ENCODE measurements at places on chromosomes 1 and 21.

DNA sequence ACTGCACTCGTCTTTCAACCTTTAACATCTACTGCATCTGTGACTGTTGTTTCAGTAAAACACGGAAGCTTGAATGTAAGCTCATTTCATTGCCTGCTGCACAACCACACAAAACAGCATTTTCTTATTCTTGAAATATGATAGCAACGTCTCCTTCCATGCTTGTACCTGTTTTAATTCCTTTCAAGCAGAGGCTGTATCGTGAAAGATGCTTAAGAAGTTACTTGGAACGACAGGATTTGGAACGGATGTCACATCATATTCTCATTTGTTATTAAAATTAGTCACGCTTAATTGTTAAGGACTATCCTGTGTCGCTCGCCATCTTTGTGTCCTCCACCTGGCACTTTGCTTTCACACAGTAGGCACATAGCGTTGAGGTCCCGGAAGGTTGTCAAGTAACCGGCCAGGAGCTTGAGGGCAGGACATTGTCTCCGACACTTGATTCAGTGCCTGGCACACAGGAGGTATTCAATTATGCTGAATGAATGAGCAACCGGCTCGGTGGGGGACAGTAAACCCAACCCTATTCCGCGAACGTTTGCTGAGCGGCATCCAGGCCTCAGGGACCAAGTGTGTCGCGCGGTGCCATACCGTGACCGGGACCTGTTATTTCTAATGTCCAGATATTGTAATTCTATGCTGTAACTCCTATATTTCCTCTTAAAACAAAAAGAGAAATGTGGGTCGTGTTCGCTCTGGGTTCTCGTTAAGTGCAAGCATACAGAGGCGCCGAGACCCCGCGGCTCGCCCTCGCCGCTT is 499 bp upstream of the SH3GLB1 start:
- no peak for DNase-seq

- no peak for DNase-seq
Measured at GRCh38 chr21:28193189-28193588, 799.5 kb downstream of the LTN1 start.

DNA sequence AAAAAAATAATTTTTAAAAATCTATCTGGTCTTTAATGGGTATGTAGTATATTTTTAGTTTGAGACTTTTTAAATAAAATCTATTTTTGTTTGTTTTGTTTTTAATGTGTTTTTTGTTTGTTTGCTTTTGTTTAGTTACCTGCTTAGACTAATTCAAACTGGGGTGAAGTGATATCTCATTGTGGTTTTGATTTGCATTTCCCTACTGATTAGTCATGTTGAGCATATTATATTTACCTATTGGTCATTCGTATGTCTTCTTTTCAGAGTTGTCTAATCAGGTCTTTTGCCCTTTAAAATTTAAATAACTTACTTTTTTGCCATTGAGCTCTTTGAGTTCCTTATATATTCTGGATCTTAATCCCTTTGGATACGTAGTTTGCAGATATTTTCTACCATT is 20.3 kb downstream of the CD1B start:
- DNase-seq, result no peak

- no peak for DNase-seq
Measured at GRCh38 chr1:163141556-163141955, 61.2 kb downstream of the RGS5 start.

DNA sequence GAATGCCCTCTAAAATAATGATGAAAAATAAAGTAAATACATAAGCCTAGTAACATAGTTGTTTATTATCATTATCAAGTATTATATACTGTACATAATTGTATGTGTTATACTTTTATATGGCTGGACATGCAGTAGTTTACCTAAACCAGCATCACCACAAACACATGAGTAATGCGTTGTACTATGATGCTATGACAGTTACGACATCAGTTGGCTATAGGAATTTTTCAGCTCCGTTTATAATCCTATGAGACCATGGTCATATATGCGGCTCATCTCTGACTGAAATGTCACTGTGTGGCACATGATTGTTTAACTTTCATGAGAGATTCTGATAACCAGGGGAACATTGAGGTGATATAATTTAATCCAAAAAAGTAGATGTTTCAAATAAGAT is 352.1 kb downstream of the ST6GALNAC3 start:
- no peak for DNase-seq

- DNase-seq, result no peak
Measured at GRCh38 chr21:43972850-43973633, 39.1 kb upstream of the TRAPPC10 start.

- no peak for DNase-seq
Measured at GRCh38 chr1:18962121-18962721, 5.7 kb upstream of the IFFO2 start.

GRCh38 chr1:29964718-29965533 is 728.6 kb downstream of the PTPRU start:
- no peak for DNase-seq

GRCh38 chr1:31836638-31837037 is 20.8 kb upstream of the SPOCD1 start:
- DNase-seq, result no peak

DNA sequence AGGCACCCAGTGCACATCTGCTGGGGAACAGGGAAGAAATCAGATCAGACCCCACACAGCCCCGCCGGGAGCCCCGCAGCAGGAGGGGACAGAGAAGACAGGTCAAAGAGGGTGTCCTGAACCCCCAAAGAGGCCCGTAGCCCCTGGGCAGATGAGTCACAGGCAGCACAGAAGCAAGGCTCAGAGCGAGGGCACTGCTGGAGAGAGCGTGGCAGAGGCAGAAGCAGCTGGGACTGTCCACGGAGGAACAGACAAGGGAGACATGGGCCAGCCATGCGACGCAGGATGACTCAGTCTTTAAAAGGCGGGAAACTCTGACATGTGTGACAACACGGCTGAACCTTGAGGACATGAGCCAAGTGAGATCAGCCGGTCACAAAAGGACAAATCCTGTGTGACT is 14.5 kb upstream of the PRDM16 start:
- no peak for DNase-seq

GRCh38 chr1:15523104-15524020 is 653 bp downstream of the CASP9 start:
- DNase-seq, result no peak

DNA sequence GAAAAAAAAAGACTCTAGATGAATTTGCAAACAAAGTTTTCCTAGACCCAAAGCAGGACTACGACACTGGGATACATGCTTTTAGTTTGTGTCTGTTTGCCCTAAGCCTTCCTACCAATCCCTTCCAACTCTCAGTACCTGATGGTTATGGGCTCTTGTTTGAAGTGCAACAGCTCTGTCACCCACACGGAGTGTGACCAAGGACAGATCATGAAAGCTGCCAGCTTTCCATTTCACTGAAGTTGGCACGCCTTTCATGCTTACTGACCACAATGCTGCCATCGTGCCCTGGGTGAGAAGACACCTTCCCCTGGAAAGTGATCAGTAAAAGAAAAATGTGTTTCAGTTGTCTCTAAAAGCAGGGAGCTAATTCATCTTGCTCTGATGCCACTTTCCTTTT is 312.5 kb upstream of the PTBP2 start:
- DNase-seq, result no peak

DNA sequence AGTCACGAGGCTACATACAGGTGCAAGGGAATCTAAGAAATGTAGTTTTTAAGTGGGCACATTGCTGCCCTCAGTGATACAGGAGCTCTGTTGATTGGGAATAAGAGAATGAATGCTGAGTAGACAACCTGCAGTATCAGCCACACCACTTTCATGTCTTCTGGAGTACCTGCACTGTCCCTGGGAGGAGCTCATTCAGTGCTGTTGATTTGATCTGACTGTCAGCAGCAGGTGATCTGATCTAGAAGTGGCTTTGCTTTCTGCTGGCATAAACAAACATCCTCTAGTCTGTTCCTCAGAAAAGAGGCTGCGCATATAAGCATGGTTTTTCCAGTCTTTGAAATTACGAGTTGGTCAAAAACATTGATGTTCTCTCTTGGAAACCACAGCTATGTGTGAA is 35.5 kb upstream of the LRRC52 start:
- DNase-seq, result no peak

- no peak for DNase-seq
Measured at GRCh38 chr1:77026640-77027039, 159.4 kb downstream of the ST6GALNAC5 start.

- no peak for DNase-seq
Measured at GRCh38 chr1:245807954-245808719, 653.4 kb downstream of the KIF26B start.

- no peak for DNase-seq
Measured at GRCh38 chr1:17798799-17799382, 43.8 kb downstream of the ACTL8 start.

DNA sequence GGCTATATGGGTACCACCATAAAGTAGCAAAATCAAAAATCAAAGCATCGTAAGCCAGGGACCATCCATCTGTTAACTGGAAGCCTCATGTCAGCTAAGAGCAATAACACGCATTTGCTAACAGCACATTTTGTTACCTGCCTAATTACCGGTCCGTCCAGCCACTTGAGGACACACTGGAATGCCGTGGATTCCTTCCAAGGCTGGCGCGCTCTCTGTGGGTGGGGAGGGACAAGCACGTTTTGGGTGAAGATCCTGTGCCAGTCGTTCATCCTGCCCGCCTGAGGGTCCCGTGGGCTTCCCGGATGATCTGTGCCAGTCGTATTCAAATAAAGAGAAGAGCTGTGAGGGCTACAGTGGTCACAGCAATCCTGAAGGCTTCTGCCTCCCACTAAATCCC is 6.2 kb downstream of the NPHP4 start:
- no peak for DNase-seq

Data from CD8-positive, alpha-beta memory T cell (primary cell).